ENCODE measurements at places on chromosomes 5 and 9.

- DNase-seq = peak; percentile 67
Observed at GRCh38 chr9:106860721-106861639, 2.0 kb upstream of the ZNF462 start.

DNA sequence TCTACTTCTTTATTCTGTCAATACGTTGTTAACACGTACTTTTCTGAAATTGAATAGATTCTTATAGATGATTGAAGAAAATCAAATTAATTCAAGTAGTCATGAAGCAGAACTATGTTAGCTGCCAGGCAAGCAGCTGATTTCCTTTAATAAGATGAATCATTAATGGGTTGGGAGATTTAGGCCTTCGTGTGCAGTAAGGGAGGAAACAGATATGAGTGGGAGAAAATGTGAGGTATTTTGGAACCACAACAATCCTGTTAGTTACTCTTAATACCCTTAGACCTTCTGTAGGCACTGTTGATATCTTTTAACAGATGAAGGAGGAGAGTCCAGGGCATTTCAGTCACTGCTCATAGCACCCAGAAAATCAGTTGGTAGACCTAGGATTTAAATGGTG is 121.0 kb downstream of the AOPEP start:
- DNase-seq = peak; percentile 45

- DNase-seq = peak; percentile 36
Observed at GRCh38 chr5:59275510-59276324, 617.8 kb downstream of the PDE4D start.

DNA sequence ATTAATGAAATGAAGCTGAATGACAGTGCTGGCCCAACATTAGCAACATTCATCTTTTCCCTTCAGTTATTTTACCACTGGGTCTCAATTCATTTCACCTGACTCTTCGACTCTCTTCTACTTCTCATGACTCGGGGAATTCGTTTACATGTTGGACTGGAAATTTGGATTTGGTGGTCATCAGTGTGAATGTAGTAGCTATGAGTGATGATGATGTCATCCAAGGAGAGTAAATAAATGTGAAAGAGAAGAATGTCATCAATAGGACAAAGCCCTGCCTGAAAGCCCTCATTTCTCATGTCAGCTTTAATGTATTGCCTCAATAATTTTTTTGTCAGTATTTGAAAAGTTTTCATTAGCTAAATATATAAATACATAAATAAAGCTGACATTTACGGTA is 21.9 kb upstream of the CFAP95 start:
- DNase-seq = no peak

GRCh38 chr5:161373345-161373707 is 173.2 kb downstream of the GABRB2 start:
- DNase-seq = no peak

GRCh38 chr5:93821891-93822415 is 80.6 kb upstream of the POU5F2 start:
- DNase-seq = no peak

DNA sequence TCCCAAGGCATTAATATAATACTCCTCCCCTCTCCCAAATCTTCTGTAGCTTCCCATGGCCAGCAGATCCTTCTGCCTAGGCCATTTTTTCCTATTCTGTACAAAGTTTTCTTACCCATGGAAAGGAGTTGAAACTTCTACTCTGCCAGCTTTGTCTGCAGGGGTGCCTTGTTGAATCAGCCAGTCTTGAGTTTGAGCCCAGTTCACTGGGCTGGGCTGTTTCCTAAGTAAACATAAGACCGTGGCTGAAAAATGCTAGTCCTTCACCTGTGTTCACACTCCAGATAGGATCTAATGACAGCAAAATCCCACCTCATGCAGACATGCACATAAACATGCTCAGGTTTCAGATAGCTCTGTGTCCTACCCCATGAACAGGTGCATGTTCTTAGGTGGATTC is 10.4 kb downstream of the TEX48 start:
- DNase-seq = no peak
